ENCODE measurements at places on chromosomes 1 and 21.

GRCh38 chr1:160454371-160455152, 54.2 kb downstream of the VANGL2 start:
- no peak for DNase-seq

GRCh38 chr1:43453442-43454269, at the start of gene HYI:
Gene HYI (minus strand): TSS chr1:43453931. CDS start chr1:43453793, 138 bp downstream.
- DNase-seq, result peak; percentile 91

- DNase-seq, result peak; percentile 76
Measured at GRCh38 chr1:89516055-89516454, 8.6 kb upstream of the LRRC8B start.

GRCh38 chr1:10980841-10981727, 31.4 kb upstream of the TARDBP start:
- DNase-seq, result no peak

DNA sequence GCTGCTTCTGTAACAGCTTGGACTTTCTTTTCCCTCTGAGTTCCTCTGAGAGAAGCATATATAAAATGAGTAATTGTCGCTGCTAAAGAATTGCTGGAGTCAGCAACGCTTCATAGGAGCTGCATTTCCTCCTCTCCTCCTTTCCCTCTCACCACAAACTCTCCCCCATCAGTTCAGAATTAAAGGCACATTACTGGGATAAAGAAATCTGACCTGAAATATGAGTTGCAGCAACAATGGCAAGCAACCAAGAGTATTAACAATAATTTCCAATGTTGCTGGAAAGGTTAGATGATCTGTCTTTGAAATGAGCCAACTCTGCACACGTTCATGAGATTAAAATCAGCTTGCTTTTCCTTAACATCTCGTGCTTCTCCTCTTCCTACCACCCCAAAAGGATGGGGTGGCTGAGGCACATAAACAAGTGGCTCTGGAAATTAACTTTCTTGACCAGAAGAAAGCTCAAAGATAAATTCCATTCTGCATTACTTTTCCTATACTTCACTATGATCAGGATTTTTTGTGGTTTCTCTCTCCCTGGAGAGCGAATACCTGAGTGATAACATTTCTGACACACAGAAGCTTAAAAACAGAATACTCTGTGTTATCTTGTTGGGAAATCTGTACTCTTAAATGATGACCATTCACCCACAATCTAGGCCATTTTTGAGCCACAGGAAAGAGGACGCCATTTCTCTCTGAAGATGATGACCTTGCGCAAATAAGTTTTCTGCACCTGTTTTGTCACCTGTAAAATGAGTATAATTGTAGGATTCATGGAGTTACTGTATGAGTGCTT, 90.2 kb downstream of the TGFBR3 start:
- DNase-seq, result peak; percentile 76

- peak; percentile 69 for DNase-seq
Measured at GRCh38 chr1:235783148-235783776, 83.4 kb downstream of the LYST start.

DNA sequence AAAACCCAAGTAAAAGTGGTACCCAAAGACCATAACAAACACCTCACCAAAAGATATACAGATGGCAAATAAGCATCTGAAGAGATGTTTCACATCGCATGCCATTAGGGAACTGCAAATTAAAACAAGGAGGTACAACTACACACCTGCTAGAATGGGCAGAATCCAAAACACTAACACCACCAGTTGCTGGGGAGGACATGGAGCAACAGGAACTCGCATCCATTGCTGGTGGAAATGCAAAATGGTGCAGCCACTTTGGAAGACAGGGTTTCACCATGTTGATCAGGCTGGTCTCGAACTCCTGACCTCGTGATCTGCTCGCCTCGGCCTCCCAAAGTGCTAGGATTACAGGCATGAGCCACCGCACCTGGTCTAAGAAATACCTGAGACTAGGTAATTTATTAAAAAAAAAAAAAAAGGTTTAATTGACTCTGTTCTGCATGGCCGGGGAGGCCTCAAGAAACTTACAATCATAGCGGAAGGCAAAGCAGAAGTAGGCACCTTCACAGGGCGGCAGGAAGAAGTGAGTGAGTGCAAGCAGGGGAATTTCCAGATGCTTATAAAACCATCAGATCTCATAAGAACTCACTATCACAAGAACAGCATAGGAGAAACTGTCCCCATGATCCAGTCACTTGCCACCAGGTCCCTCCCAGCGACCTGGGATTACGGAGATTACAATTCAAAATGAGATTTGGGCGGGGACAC, 30.2 kb upstream of the PRSS38 start:
- DNase-seq, result no peak

DNA sequence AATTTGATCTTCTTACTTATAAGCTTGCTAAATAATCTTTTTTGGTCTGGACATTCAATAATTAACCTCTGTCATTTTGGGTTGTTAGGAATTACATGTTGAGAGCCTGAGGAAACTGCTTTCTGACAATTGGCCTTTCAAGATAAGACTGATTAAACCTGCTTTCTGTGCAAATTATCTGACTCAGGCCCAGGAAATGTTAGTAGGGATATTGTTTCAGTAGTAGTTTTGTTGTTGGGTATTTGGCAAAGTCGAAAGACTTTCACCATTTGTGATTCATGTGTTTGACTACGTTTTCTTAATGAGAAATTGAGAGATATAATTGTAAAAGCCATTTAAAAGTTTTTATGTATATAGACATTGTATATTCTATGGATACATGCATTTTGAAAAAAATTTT, 81.1 kb upstream of the GPR88 start:
- no peak for DNase-seq

DNA sequence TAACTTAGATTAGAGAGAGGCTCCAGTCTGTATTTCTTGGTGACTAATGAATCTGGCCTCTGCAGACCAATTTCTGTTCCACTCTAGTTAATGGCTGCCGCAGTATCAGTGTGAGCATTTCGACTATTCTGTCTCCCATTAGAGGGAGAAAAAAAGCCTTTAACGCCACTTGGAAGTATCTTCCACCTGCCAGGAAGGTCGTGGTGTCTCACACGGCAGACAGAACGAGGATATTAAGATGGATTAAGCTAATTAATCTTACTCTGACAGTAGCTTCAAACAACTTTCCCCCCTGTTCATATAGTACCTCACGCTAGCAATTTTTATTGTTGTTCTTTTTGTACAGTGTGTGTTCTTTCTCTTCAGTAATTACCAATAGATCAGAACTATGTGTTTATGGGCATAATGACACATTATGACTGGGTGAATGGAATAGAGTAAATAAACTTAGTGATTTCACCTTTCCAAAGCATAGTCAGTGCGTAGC, 153.8 kb downstream of the ADGRL2 start:
- no peak for DNase-seq

- DNase-seq, result no peak
Measured at GRCh38 chr1:38175121-38175520, 128.5 kb upstream of the POU3F1 start.

DNA sequence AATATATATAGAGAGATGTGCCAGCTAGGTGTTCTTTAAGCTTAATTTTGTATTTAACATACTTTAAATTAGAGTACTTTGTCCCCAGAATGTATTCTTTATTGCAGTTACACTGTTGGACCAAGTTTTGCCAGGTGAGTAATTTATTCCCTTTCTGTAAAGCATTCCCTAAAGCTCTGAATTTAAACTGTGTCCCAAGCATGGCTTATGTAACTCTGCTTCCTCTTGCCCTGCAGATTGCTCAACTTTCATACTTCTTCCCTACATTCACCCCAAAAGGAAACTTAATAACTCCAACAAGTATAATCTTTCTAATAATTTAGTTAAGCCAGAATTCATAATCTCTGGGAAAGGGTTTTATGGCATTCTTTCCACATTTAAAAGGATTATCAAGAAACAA, 5.6 kb downstream of the LYPLAL1 start:
- DNase-seq, result peak; percentile 57

GRCh38 chr1:155012026-155012546, 9.5 kb downstream of the ZBTB7B start:
- peak; percentile 53 for DNase-seq

GRCh38 chr1:45687014-45687753, 797 bp upstream of the TMEM69 start:
- DNase-seq, result peak; percentile 99

DNA sequence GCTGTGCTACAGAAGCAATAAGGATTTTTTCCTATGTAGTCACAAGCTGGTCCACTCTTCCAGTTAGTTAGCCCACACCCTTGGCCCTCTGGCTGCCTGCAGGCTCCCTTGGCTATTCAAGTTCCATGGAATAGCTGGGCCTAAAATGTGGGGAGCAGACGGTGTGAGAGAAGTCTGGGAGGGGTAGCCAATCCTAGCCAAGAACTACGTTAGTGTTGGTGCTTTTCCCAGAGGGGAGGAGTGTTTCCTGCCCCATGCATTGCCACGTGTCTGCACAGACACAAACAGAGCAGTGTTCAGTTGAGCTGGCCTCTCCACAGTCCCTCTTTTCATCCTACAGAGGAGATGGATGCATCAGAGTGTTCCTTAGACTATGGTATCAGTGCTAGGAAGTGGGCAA, 59.0 kb upstream of the IPO9 start:
- peak; percentile 90 for DNase-seq

- peak; percentile 46 for DNase-seq
Measured at GRCh38 chr21:16865632-16866031, 647.2 kb upstream of the CXADR start.

GRCh38 chr1:200874694-200875093, 1.9 kb downstream of the GPR25 start:
- no peak for DNase-seq

DNA sequence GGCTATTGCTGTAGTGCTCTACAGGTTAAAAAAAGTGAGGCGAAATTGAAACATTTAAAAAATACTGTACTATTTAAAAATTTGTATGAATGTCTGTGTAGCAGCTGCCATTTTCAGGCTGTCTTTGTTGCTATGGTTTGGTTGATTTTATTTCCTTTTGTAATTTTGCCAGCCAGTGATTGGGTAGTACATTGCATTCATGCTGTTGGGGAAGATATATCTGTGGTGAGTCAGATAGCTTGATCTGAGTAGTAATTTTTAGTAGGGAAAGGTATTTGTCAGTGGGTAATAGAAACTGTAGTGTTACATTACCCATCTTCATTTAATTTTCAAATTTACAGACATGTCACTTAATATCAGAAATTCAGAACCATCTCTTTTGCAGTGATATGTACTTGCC, 15.0 kb downstream of the NFIA start:
- DNase-seq, result peak; percentile 85

DNA sequence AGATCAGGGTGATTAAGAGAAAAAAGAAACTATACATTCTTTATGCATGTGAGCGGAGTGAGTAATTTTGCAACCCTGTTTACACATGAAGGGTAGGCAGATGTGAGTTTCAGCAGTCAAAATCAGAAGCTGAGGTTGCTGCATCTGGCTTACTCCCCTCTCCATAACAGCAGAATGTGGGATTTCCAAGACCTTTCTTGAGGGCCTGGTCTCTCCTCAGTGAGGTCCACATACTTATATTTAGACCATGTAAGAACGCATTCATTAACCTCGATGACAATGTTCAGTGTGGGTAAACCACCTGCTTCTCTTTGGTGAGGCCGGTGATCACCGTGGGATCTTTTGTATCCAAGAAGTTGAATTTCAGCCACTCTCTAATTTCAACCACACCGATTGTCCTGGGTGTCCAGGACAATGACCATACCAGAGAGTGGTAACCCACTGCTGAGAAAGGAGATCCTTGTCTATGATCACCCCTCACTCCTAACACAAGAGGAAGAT, 18.7 kb upstream of the RAP1A start:
- DNase-seq, result no peak

GRCh38 chr21:26967062-26967913, at the start of gene ADAMTS5:
Gene ADAMTS5 (minus strand): TSS chr21:26967088. CDS start chr21:26966391, 697 bp downstream.
- peak; percentile 63 for DNase-seq

GRCh38 chr1:219299420-219299819, 125.7 kb downstream of the LYPLAL1 start:
- DNase-seq, result no peak

- DNase-seq, result no peak
Measured at GRCh38 chr1:204730826-204731459, 45.4 kb upstream of the LRRN2 start.

GRCh38 chr1:55588309-55588708, 373.1 kb upstream of the USP24 start:
- DNase-seq, result no peak

DNA sequence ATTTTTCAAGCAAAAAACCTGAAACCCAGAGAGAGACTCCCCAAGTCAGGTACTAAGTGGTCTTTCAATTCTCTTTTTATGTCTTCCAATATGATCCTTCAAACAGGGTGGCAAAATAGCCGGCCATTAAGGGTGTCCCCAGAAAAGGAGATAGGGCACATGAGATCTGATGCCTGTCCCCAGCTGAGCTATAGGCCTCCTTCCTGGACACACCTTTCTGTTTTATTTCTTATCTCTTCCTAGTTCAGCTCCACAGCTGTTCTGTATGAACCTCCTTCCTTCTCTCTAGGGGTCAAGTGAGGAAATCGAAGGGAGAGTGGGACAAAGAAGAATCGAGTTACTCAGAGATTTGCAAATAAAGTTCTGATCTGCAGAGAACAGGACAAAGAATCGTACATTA, 112.4 kb upstream of the ATP1A1 start:
- DNase-seq, result no peak

DNA sequence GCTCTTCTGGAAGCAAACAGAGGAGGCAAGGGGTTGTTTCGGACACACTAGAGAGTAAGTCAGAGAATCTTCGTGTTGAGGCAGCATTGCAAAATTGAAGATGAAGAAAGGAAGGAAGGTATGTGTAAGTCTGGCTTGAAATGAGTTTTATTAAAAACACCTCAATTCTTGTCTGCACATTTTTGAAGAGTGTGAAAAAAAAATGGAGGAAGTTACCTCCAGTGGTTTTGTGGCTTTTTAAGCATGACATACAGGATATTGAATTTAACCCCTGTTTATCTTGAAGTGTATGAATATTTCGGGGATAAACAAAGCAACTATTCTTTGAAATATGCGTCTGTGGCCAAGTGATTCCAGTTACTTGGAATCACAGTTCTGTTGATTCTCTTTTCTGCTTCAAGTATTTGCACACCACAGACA, 203.2 kb upstream of the SGIP1 start:
- DNase-seq, result peak; percentile 57

DNA sequence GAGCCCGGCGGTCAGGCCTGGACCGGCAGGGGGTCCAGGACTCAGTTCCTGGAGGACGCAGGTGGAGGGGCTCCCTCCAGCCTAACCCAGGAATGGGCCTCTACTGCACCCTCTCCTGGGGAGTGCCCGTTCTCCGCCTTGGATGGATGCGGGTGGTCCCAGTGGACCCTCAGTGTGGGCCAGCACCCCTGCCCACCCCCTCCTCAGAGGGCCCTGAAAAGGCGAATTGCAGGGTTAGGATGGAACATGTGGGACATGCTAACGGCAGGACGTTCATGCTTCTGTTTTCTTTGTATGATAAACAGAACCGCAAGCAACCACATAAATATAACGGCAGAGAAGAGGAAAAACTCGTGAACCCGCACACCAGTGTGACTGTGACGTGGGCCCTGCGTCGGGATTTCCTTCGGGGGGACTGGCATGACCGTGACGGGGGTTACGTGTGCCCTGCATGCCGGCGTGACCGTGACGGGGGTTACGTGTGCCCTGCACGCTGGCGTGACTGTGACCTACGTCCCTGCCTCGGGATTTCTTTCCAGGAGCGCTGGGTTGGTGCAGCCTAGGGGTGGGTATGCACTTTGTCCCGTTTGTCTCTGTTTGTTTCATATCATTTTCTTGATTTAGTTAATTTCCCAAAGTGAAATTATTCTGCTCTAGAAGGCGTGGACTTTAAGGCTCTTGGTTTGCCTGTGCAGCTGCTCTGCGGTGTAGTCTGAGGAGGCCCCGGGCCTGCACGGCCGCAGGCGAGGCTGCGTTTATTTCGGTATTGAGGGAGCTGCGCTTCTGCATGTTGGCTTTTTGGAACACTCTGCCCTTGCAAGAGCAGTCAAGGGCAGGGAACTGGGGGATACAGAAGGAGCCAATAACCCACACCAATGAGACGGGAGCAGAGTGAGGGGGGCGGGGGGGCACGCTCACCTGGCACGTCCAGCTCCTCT, 3.1 kb downstream of the FTCD start:
- no peak for DNase-seq
